ENCODE measurements at places on chromosomes 7 and 10. TPM values are rescaled to one million over a fixed set of nuclear protein-coding genes. Genes with fewer than 3 reads are reported as not detected.

The WNT8B gene
- total RNA-seq, result not detected

The SFMBT2 gene
- 40.9 TPM for total RNA-seq

The RAPGEF5 gene
- total RNA-seq, result 0.41 TPM

The NKX1-2 gene
- not detected for total RNA-seq

The SNX13 gene
- total RNA-seq, result 40.9 TPM

The CLDN3 gene
- total RNA-seq, result not detected

The RUFY2 gene
- total RNA-seq, result 24.1 TPM

The C7orf33 gene
- not detected for total RNA-seq

The STEAP4 gene
- 0.45 TPM for total RNA-seq

The CDK1 gene
- total RNA-seq, result 0.50 TPM

The C10orf62 gene
- not detected for total RNA-seq

The ITPRID1 gene
- not detected for total RNA-seq

The KRIT1 gene
- 51.2 TPM for total RNA-seq

Data from naive thymus-derived CD4-positive, alpha-beta T cell (primary cell).